CD4-positive, alpha-beta memory T cell (primary cell): ENCODE measurements at places on chromosomes 3 and 15. TPM values are rescaled to one million over a fixed set of nuclear protein-coding genes. Genes with fewer than 3 reads are reported as not detected.

Gene FBXO40
- not detected for total RNA-seq

DNA sequence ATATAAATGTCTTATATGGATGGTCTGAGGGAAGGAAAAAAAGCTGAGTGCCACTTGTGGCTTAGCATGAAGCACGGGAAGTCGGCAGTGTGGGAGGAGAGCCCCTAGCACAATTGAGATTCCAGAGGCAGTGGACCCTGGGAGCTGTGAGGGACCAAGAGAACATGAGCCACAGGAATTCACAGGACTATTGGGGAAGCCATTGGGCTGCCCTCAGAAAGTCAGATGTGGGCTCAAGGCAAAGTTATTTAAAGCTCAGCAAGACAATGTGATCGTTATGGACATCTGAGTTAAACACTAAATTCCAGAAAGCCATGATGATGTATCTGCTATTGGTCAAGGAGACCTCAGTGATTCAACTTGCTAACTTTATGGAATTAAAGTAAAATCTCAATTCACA is 380.8 kb upstream of the IL12A start:
- DNase-seq = no peak

DNA sequence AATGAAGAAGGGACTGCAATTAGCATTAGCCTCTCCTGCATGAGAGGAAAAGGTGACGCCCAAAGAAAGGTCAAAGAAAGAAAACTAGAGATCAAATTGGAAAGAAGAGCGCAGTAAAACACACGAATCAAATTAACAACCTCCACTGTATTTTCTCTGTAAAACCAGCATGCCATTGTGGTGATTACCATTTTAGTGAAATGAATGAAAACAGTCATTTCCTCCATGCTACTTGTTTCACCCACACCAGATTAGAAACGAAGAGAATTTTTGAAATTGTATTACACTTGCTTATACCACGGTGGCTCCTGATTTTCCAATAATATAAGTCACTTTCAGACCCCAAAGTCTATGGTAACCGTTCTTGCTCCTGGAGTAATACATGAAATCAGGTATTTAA is 71.6 kb downstream of the SUMF1 start:
- DNase-seq = no peak

Gene PP2D1
- total RNA-seq = not detected

DNA sequence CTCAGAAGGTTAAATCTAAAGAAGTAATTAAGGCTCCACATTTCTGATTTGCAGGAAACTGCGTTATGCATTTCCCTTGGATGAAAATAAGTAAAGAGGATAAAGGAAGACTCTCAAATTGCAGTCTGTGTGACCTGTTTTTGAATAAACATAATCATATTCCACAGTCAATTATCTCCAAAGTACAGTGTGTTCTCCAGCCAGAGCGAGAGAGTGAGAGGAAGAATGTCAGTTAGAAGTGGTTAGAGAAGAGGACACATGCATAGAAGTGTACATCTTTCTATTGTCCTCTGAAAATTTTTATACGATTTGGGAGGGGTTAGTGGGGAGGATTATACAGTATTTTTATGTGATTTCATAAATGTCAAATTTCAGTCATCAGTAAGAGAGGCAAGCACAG is 487.1 kb downstream of the LPP start:
- no peak for DNase-seq

- DNase-seq = no peak
Observed at GRCh38 chr3:22960105-22960984, 242.8 kb upstream of the UBE2E2 start.

Gene SLC24A1
- total RNA-seq = 8.2 TPM

DNA sequence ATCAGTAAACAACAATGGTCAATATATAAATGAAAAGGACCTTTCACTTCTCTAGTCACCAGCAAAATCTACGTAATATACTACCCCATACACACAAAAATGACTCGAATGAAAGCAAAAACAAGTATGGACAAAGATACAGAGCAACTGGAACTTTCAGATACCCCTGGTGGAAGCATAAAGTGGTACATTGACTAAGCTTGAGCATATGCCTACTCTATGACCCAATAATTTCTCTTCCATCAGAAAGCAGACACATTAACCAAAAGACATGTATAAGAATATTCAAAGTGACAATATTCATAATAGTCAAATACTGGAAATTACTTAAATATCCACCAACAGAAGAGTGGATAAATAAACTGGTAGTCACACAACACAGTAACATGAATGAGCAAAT is 86.0 kb downstream of the EFL1 start:
- DNase-seq = no peak

GRCh38 chr3:158522221-158523136 is 48.5 kb upstream of the MLF1 start:
- no peak for DNase-seq

Gene GABRR3
- total RNA-seq = not detected

- DNase-seq = no peak
Observed at GRCh38 chr3:175002732-175003143, 143.6 kb downstream of the NAALADL2 start.

- no peak for DNase-seq
Observed at GRCh38 chr3:4758249-4758860, 220.9 kb upstream of the BHLHE40 start.

GRCh38 chr3:58490860-58491501 is 915 bp upstream of the KCTD6 start:
- DNase-seq = no peak

GRCh38 chr3:51245867-51246266 is 139.2 kb upstream of the MANF start:
- DNase-seq = no peak

- no peak for DNase-seq
Observed at GRCh38 chr3:122943828-122944190, 83.8 kb downstream of the SEMA5B start.

Gene UBAP1L
- 15.2 TPM for total RNA-seq

- no peak for DNase-seq
Observed at GRCh38 chr3:109213321-109213720, 76.8 kb downstream of the C3orf85 start.

Gene IL17RD
- total RNA-seq = not detected

Gene CLDN18
- total RNA-seq = not detected

GRCh38 chr3:73086071-73086494 is 24.6 kb downstream of the EBLN2 start:
- no peak for DNase-seq

DNA sequence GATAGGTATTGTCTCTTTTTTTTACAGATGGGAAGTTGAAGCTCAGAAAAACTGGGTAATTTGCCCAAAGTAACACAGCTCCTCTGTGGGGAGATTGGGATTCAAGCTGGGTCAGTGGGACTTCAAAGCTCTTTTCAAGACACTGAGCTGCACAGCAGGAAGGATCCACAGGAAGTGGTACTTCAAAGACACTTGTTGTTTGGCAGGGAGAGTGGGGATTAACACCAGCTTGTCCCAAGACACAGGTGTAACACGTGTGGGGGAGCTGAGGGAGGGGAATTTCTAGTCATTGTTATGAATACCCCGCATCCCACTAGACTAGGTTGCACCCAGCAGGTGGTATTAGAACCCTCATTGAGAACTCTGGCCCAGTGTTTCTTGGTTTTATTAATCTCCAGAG is 116.0 kb downstream of the FOXB1 start:
- no peak for DNase-seq

Gene MYO1E
- total RNA-seq = 2.1 TPM

Gene TTC14
- total RNA-seq = 168 TPM

DNA sequence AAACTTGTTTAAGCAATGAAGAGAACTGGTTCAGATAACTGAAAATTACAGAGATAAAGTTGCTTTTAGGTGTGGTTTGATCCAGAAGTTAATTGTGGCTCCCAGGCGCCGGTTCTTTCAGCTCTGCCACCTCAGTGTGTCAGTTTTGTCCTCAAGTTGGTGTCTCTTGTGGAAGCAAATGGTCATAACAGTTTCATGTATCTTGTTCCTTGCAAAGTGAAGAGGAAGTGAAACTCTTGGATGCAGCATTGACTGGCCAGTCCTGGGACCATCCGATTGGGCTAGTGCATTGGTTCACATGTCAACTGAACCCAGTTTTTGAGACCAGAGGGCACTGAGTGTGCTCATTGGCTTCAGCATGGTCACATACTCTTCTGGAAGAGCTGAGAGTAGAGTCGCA is 181.4 kb upstream of the GRM7 start:
- DNase-seq = no peak

DNA sequence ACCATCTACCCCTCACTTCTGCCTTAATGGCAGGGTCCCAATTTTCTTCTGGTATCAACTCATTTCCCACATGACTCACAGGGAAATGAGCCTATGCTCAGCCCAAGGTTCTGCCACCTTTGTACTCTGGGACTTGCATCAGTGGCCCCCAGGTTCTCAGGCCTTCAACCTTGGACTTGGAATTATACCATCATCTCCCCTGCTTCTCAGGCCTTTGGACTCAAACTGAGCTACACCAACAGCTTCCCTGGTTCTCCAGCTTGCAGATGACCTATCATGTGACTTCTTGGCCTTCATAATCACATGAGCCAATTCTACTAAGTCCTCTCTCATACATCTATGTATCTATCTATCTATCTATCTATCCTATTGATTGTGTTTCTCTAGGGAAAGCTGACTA is 149.5 kb downstream of the PLCH1 start:
- no peak for DNase-seq

- no peak for DNase-seq
Observed at GRCh38 chr3:169454060-169454317, 209.5 kb downstream of the MECOM start.

GRCh38 chr3:36817806-36818533 is 53.6 kb upstream of the DCLK3 start:
- no peak for DNase-seq

Gene CHD2
- total RNA-seq = 351 TPM

DNA sequence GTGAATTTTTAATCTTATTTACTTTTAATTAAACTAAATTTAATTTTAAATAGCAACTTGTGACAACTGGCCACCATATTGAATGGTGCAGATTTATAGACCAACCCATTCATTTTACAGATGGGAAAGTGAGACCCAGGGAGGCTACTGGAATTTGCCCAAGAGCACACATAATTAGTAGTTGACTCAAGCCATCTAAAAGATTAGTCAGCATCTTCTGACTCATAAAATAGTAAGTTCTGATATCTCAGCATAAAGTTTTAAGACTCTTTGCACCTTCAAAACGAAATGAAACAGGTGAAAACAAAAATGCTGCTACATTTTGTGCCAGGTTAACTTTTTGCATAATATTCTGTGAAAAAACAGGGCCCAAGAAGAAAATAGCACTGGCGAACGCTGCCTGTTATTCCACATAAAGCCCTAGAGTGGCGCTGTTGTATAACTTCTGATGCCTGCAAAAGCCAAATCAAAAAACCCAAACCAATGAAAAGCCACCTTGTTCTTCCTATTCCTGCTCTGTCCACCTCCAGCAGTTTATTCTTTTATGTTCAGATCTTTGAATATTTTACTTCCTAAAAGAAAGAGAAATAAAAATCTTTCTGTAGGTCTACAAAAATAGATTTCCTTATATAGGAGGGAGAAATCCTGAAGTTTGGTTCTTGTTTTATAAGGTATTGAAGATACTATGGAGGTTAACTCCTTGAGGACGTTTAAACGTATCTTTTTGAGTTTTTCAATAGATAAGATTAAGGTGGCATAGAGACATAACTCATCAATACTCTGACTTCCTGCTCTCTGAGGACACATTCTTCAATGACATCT is 62.8 kb downstream of the OTOL1 start:
- no peak for DNase-seq
